ENCODE measurements at places on chromosomes 7 and 10.

DNA sequence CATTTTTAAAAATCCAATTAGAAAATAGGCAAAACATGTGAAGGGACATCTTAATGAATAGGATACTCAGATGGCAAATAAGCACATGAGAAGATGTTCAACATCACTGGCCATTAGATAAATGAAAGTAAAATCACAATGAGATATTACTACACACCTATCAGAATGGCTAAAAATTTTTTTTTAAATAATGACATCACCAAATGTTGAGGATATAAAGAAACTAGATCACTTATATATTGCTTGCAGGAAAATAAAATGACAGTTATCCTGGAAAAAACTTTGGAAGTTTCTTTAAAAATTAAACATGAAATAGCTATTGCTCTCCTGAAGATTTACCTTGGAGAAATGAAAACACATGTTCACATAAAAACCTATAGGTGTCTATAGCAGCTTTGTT lies 127.8 kb downstream of the ALOX5 start:
- no peak for DNase-seq

DNA sequence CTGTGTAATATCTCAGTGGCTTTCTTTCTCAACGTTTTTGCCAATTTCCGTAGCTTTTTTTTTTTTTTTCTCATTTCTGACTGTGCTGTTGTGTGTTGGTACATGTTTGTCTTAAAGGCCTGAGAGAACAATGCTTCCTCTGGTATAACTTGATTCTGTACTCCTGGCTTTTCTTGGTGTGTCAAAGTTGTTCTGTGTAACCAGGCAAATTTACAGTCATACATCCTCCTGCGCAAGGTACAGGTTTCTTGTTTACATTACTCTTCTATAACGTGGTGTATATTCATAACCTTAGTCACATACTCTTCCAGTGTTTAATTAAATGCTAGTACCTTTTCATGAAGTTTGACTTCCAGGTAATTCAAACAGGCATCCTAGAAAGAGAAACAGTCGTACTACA lies 8.3 kb upstream of the ARHGAP12 start:
- no peak for DNase-seq

DNA sequence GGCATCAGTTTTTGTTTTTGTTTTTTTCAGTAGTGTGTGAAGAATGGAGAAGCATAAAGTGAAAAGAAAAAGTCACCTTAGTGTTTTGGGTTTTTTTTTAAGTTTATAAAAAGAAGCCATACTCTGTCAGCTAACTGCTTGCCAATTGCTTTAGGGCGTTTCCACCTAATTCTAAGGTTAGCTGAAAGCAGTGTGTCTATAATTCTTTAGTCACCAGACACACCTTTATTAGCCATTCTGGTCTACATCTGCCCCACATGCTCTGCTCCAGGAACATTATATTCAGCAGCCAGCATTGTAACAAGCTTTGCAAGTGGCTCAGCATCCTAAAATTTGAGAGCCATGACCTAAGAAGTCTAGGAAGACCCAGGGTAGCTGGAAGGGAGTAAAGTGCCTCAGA lies 14.1 kb upstream of the SLC16A12 start:
- DNase-seq = no peak

DNA sequence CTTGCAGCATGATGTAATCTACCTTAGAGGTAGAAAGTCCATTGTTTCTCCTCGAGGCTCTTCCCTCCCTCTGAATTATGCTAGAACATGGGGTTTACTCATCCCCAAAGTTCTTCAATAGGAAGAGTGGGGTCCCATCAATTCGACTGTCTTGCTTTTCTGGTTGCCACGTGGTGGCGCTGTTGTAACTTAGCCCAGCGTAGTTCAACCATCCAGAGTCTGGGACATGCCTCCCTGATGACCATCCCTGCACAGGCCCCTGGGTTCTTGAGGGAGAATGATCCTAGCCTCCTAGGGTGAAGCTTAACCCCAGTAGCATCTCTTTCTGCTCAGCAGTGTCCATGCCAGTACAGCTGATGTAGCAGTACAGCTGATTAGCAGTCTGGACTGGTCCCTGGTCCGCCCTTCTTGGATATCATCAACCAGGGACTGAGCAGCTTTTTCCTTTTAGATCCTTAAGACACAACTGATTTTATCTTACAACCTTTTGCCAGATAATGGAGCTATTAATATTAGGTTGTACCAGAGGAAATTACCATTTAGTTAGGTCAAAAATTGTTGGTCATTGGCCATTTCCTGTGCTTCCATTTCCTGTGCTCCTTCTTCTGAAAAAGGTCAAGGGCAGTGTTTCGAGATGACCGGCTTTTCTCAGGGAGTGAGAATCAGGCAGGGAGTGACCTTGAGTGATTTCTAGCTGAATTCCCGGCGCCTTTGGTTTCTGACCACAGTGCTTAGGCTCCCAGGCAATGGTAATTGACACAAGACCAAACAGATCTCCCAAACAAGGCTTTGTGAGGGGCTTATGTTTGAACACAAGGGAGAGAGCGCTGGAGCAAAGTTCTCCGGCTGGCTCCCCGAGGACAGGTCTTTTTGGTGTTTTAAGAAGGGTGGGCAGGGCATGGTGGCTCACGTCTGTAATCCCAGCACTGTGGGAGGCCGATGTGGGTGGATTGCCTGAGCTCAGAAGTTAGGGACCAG lies 65.4 kb downstream of the TACC2 start:
- DNase-seq = peak; percentile 54

GRCh38 chr7:94056796-94057207 lies 52.6 kb upstream of the BET1 start:
- DNase-seq = peak; percentile 22

DNA sequence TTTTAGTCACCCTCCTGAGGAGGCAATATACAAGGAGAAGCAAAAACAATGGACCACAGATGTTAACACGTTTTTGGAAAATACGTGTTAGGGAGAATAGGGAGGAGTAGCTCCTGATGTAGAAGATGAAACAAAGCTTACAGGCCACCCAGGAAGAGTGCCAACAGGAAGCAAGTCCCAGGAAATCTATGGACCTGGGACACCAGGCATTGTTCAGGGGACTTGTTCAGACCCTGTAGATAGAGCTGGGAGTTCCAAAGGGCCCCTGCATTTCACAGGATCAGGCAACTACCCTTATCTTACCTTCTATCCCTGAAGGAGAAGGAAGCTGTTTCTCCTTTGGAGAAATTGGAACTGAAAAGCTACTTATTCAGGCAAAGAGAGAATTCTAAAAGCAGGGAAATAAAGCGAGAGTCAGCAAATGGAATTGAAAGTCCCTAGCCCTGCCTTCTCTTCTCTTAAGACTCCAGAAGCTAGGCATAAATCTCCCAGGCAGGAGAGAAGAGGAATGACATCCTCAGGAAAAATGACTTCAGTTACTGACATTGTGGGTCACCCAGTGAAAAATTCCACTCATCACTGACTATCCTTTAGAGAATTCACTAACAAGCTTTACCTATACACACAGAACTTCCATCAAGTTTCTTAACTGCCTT lies 77.7 kb upstream of the FAM3C start:
- DNase-seq = no peak

All from iPS-NIHi11 (cell line).